ENCODE measurements at places on chromosomes 7 and 10. TPM values are rescaled to one million over a fixed set of nuclear protein-coding genes. Genes with fewer than 3 reads are reported as not detected.

Gene ANXA8L1
- total RNA-seq: 0.37 TPM

Gene HYAL4
- total RNA-seq: not detected

Gene AOC1
- not detected for total RNA-seq

Gene EBLN1
- total RNA-seq: 0.17 TPM

GRCh38 chr7:32594965-32595490 is 99.7 kb downstream of the AVL9 start:
- no peak for DNase-seq

- DNase-seq: peak; percentile 31
These were observed 162.0 kb upstream of the MAGI2 start for GRCh38 chr7:79615466-79615865.
